Effector memory CD8-positive, alpha-beta T cell (primary cell): ENCODE measurements at places on chromosomes 6 and 20.

GRCh38 chr20:48652961-48653705 is 174.7 kb downstream of the PREX1 start:
- H3K36me3 ChIP-seq: peaks cover 90% of the 10 kb centered on the region
- peaks cover 13% of the 10 kb centered on the region for H3K4me1 ChIP-seq
- no peak overlapping the region for H3K27ac ChIP-seq
- no peaks in the 10 kb centered on the region for H3K27me3 ChIP-seq

GRCh38 chr6:88179692-88180091 is 13.5 kb upstream of the CNR1 start:
- H3K4me3 ChIP-seq: no peak overlapping the region
- no peak for DNase-seq
- H3K36me3 ChIP-seq: no peaks in the 10 kb centered on the region
- H3K27me3 ChIP-seq: peaks cover 46% of the 10 kb centered on the region
- no peaks in the 10 kb centered on the region for H3K4me1 ChIP-seq

GRCh38 chr6:106466211-106466610 is 105.7 kb downstream of the CRYBG1 start:
- H3K27ac ChIP-seq: no peak overlapping the region
- H3K4me1 ChIP-seq: no peaks in the 10 kb centered on the region
- H3K36me3 ChIP-seq: no peaks in the 10 kb centered on the region
- DNase-seq: no peak
- no peak overlapping the region for H3K4me3 ChIP-seq
- H3K27me3 ChIP-seq: peaks cover 9% of the 10 kb centered on the region

GRCh38 chr6:88761237-88762031 is 202.0 kb downstream of the RNGTT start:
- DNase-seq: no peak
- peaks cover 14% of the 10 kb centered on the region for H3K4me1 ChIP-seq
- peaks cover 3% of the 10 kb centered on the region for H3K36me3 ChIP-seq
- H3K27me3 ChIP-seq: no peaks in the 10 kb centered on the region
- H3K4me3 ChIP-seq: no peak overlapping the region
